Testis (tissue), 5 donors: ENCODE measurements at places on chromosomes 4 and X. TPM values are rescaled to one million over a fixed set of nuclear protein-coding genes. Genes with fewer than 3 reads are reported as not detected.

AADAT gene
- 29.4 TPM for total RNA-seq

- no peaks in the 10 kb centered on the region for H3K36me3 ChIP-seq
- DNase-seq = no peak
- H3K4me1 ChIP-seq = peaks cover 45% of the 10 kb centered on the region
These were observed 19.2 kb downstream of the SH3RF1 start for GRCh38 chr4:169251291-169252235.

- no peak overlapping the region for H3K27ac ChIP-seq
- H3K27me3 ChIP-seq = no peaks in the 10 kb centered on the region
- H3K36me3 ChIP-seq = no peaks in the 10 kb centered on the region
- DNase-seq = no peak
- no peaks in the 10 kb centered on the region for H3K4me1 ChIP-seq
These were observed 745 bp upstream of the IQSEC2 start for GRCh38 chrX:53281963-53282695.

- H3K36me3 ChIP-seq = no peaks in the 10 kb centered on the region
- DNase-seq = no peak
- no peak overlapping the region for H3K4me3 ChIP-seq
- no peak overlapping the region for H3K27ac ChIP-seq
- H3K4me1 ChIP-seq = peaks cover 4% of the 10 kb centered on the region
These were observed 245.2 kb downstream of the RAB28 start for GRCh38 chr4:13238936-13239335.

- no peaks in the 10 kb centered on the region for H3K4me1 ChIP-seq
- H3K27ac ChIP-seq = no peak overlapping the region
- no peak for DNase-seq
- H3K4me3 ChIP-seq = no peak overlapping the region
- no peaks in the 10 kb centered on the region for H3K27me3 ChIP-seq
These were observed 19.0 kb upstream of the DCX start for GRCh38 chrX:111431001-111431400.

USP53 gene
- total RNA-seq = 48.1 TPM

DNA sequence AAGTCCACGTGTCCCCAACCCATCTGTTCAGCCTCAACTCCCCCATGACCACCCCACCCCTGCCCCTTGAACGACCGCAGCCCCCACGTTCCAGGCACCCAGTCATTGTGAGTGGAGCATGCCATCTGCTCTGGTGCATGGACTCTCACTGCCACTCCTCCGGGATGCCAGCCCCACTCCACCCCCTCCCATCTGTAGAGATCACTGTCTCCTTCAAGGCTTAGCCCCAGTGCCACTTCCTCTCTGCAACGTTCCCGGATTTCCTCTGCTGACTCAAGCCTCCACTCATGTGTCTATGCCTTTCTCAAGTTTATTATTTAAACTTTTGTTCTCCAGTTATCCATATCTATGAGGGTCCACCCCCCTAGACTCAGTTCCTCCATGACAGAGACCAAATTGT, 54.0 kb downstream of the MAML3 start:
- no peak overlapping the region for H3K4me3 ChIP-seq
- H3K27ac ChIP-seq = no peak overlapping the region
- no peaks in the 10 kb centered on the region for H3K27me3 ChIP-seq
- no peaks in the 10 kb centered on the region for H3K36me3 ChIP-seq
- DNase-seq = peak; percentile 74

DNA sequence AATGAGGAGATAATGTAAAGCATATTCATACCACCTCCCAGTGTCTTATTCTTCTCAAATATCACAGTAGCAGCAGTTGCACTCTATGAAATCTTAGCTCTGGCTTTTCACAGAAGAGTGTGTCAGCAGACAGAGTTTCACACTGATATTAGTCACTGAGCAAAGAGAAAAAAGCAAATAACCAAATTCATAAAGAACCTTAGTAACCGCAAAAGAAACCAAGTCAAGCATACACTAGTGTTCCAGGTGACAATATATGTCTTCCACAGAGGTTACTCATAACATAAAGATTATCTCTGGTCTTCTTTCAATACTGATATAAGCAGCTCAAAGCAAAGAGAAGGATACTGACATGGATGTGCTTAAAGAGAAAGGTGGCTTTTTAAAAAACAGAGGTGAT, 181.7 kb upstream of the EDNRA start:
- no peaks in the 10 kb centered on the region for H3K4me1 ChIP-seq
- no peak for DNase-seq
- H3K4me3 ChIP-seq = no peak overlapping the region
- no peak overlapping the region for H3K27ac ChIP-seq
- H3K36me3 ChIP-seq = no peaks in the 10 kb centered on the region

DNA sequence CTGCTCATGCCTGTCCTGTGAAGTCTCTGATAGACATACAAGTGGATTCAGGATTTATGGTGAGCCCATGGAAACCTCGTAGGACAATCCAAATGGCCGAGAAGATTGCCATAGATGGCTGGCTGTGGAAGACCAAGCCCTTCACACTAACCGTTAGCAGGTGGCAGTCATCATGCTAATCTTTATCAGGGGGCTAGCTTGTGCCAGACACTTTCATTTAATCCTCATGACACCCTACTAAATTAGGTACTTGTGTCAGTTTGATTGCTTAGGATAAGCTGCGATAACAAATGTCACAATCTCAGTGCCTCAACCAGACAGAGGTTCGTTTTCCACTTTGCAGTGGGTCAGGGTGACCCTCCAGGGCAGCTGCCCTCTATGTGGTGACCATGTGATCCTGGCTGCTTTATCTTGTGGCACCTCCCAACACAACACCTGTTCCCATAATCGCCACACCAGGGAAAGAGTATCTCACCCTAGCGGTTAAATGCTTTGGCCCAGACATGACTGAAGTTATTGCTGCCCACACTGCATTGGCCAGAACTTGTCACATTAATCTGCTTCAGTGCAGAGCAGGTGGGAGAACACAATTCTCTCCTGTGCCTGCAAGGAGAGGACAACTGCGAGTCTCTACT, 60.8 kb downstream of the REPS2 start:
- no peaks in the 10 kb centered on the region for H3K36me3 ChIP-seq
- no peak overlapping the region for H3K27ac ChIP-seq
- no peaks in the 10 kb centered on the region for H3K27me3 ChIP-seq
- H3K4me1 ChIP-seq = no peaks in the 10 kb centered on the region
- no peak for DNase-seq
- H3K4me3 ChIP-seq = no peak overlapping the region

DNA sequence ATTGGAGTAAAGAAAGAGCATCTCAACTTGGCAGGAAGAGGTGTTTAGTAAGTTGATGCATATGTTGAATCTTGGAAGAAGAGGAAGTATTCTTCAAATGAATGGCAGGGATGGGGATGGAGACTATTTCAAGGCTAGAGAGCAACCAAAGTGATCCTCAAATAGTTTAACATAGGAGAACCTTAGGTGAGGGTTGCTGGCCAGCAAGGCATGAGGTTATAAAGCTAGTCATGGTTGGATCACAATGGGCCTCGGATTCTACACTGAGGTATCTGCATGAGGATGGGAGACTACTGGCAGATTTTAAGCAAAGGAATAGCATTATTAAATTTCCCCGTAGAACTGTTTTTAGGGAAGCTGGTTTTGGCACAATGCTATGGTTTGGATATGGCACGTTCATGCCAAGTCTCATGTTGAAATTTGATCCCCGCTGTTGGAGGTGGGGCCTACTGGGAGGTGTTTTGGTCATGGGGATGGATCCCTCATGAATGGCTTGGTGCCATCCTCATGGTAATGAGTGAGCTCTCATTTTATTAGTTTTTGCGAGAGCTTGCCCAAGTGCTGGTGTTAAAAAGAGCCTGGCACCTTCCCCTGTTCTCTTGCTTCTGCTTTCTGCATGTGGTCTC, 41.9 kb upstream of the ETNPPL start:
- no peak overlapping the region for H3K4me3 ChIP-seq
- no peak for DNase-seq

SATL1 gene
- 2.4 TPM for total RNA-seq

GRCh38 chrX:48617542-48618340, 20.4 kb downstream of the WDR13 start:
- no peak overlapping the region for H3K27ac ChIP-seq
- no peaks in the 10 kb centered on the region for H3K27me3 ChIP-seq
- no peak for DNase-seq
- no peaks in the 10 kb centered on the region for H3K36me3 ChIP-seq

SLC16A2 gene
- 3.2 TPM for total RNA-seq

DNA sequence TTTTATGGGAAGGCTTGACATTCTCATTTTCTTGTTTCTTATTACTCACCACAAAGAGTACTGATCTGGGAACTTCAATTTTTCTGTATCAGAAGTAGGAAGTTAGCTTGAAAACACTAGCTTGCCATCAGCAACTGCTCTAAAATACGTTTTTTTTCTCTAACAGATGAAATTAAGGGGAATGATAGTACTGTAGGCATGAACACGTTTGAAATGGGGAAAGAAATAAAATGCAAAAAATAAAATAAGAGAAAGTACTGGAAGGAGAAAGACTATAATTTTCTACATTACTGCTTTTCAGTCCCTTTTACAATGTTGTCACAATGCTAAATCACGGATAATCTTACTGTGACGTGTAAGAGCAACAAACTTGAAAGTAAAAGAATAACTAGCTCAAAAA, 1.5 kb downstream of the RADX start:
- no peaks in the 10 kb centered on the region for H3K4me1 ChIP-seq
- no peak for DNase-seq
- no peaks in the 10 kb centered on the region for H3K27me3 ChIP-seq
- H3K4me3 ChIP-seq = no peak overlapping the region

- H3K4me3 ChIP-seq = no peak overlapping the region
- no peaks in the 10 kb centered on the region for H3K4me1 ChIP-seq
- no peaks in the 10 kb centered on the region for H3K27me3 ChIP-seq
These were observed 41.0 kb downstream of the UGT2B28 start for GRCh38 chr4:69321153-69321729.

DNA sequence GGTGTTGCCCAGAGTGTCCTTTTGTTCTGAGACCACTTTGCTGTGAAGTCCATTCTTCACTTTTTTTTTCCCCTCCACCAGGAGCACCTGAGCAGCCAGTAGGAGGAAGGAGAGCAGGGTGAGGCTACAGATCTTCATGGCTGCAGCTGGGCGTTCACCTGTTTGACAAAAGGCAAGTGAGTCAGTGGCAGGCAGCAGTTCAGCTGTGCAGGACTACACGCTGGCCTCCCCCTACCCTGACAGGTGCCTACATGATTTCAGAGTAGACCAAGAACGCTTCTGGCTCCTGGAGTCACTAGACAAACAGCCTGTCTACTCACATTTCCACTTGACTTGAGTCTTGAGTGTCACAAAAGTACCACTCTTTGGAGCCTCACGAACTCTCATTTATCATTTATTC, 2.0 kb downstream of the FGFBP1 start:
- H3K36me3 ChIP-seq = no peaks in the 10 kb centered on the region
- H3K27me3 ChIP-seq = no peaks in the 10 kb centered on the region
- H3K4me3 ChIP-seq = no peak overlapping the region
- H3K27ac ChIP-seq = no peak overlapping the region
- DNase-seq = no peak
- H3K4me1 ChIP-seq = no peaks in the 10 kb centered on the region

DNA sequence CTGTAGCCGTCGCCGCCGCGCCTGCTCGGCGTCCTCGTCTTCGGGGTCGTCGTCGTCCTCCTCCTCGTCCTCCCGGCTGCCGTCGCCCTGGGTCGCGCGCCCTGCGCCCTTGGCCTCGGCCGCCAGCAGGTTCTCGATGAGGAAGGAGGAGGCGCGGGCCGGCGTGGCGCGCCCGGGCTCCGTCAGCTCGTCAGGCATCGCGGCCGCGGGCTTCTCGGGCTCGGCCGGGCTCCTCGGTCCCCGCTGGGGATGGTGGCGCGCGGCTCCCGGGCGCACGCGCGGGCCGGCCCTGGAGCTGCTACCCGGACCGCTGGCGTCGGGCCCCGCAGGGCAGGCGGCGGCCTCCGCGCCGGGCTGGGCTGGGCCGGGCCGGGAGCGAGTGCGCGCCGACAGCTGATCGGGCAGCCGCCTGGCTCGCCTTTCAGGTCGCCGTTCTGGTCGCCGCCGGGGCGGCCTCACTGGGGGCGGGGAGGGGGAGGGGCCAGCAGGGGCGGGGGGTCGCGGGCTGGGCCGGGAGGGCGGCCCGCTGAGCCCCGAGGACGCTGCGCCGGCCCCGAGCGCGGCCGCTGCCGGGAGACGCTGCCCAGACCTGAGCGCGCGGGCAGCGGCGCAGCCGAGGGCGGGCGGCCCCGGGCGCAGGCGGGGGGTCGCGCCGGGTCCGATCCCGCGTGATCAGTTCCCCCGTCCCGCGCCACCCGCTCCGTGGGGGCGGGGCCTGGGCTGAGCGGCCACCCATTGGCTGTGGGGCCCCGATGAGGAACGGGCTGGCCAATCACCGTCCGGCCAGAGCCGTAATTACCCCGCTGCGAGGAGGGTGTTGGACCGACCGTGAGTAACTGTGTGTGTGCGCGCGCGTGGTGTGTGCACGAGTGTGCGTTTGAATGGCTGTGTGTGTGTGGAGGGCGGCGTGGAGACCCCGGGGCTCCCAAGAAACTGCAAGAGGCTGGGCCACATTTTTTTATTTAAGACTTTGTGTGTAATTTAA, at the start of gene HMX1:
HMX1 (minus strand) TSS at position 423 of the 985 bp plus-strand sequence; CDS start at position 198, 225 bp downstream.
- H3K4me3 ChIP-seq = peak within 1 kb of the TSS; percentile 18
- no peaks in the 10 kb centered on the region for H3K4me1 ChIP-seq
- peak; percentile 69 for DNase-seq
- H3K27me3 ChIP-seq = no peaks in the 10 kb centered on the region

GRCh38 chrX:125826774-125827451, 339.2 kb downstream of the DCAF12L2 start:
- no peaks in the 10 kb centered on the region for H3K27me3 ChIP-seq
- no peak overlapping the region for H3K27ac ChIP-seq
- no peaks in the 10 kb centered on the region for H3K36me3 ChIP-seq
- H3K4me1 ChIP-seq = no peaks in the 10 kb centered on the region

- H3K27ac ChIP-seq = no peak overlapping the region
- H3K27me3 ChIP-seq = no peaks in the 10 kb centered on the region
- H3K4me3 ChIP-seq = no peak overlapping the region
- DNase-seq = no peak
These were observed 326.5 kb downstream of the ASMT start for GRCh38 chrX:1941321-1941720.

DNA sequence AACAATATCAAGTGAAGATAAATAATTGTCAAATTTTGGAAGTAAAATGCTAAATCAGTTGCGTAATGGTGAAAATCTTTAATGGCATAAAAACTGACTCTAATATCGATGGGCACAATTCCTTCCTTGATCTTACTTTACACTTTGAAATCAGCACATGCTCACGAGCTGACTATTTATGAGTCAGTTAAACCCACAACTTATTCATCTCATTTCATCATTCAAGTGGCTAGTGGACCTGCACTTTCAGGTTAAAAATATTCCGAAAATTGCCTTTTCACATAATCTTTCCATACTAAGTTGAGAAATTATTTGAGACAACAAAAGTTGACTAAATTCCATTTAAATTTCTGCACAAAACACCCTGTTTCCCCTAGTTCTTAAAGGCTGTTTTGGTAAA, 582.1 kb upstream of the TENM3 start:
- no peaks in the 10 kb centered on the region for H3K4me1 ChIP-seq
- no peaks in the 10 kb centered on the region for H3K27me3 ChIP-seq
- no peak overlapping the region for H3K27ac ChIP-seq
- no peaks in the 10 kb centered on the region for H3K36me3 ChIP-seq
- no peak for DNase-seq
